ENCODE measurements at places on chromosomes 6 and 20.

- no peak for DNase-seq
Observed at GRCh38 chr6:6682225-6682624, 93.7 kb downstream of the LY86 start.

DNA sequence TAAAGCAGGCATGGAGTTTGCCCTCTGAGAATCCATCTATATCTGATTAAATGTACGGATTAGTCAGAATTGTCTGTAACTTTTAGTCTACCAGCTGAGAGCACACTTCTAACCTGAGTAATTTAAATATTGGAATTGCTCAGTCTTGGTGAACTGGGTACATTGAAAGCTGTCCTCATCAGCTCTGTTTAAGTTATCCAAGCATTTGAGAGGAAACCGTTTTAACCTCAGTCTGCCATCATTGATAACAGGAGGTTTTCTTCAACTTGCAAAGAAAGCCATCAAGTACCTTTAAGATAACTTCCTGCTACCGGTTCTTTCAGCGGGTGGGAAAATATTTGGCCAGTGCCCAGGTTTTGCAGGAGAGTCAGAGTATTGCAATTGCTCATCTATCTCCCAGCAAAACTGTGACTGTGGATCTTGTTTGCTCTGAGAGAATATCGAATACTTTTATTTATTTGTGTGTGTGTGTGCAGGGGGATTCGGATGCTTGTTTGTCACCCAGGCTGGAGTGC lies 31.1 kb upstream of the F13A1 start:
- DNase-seq = no peak

GRCh38 chr6:87029711-87030314 lies 65.1 kb downstream of the CGA start:
- no peak for DNase-seq

GRCh38 chr6:131917318-131917717 lies 33.9 kb downstream of the CCN2 start:
- DNase-seq = no peak

DNA sequence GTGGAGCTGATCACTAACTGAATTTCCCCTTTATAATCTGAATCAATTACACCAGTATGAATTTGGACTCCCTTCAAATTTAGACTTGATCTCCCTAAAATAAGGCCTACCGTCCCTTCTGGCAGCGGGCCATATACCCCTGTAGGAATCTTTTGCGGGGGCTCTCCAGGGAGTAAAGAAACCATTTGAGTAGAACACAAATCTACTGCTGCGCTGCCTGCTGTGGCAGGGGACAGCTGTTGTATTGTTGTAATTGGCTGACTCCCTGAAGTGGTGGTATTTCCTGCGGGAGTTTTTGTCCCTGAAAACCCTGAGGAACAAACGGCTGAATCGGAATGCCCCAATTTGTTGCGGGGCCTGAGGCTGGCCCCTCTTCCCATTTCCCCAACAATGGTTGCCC lies 16.0 kb upstream of the PTCRA start:
- DNase-seq = no peak

DNA sequence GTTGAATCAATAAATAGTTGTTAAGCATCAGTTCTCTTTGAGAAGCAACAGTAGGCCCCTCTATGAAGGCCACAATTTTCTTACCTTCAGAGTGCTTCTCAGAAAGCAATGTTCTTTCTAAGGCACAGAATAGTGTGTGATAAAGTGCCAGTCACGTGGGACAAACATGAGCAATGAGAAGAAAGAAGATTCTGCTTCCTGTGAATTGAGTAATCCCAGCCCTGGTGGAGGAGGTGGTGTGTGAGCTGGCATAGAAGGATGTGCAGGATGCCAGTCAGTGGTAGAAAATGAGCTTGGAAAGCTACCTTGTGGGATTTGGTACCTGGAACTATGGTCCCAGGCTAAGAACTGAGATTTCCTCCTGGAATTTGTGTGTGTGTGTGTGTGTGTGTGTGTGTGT lies 21.7 kb downstream of the KIZ start:
- DNase-seq = no peak

DNA sequence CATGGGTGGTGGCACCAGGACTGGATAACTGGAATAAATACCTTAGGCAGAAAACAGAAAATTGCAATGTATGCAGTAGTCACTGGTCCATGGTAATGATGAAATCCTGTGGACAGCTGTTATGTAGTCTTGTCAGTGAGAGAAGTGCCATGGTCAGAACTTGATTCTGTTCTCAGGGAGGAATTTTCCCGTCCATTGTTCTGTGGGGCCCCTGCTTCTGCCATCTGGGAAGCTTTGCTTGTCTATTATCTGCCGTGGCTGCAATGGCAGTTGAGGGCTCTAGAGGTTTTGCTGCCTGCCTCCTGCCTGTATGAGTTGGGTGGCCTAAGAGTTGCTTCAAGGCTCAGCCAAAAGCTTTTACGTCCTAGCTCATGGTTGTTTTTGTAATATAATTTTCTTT lies 126.8 kb upstream of the SLC35B3 start:
- no peak for DNase-seq

- no peak for DNase-seq
Observed at GRCh38 chr6:169780571-169781091, 29.2 kb downstream of the ERMARD start.

- no peak for DNase-seq
Observed at GRCh38 chr20:23048283-23049200, 930 bp downstream of the THBD start.

GRCh38 chr20:25310268-25310920 lies 62.5 kb downstream of the PYGB start:
- DNase-seq = no peak

DNA sequence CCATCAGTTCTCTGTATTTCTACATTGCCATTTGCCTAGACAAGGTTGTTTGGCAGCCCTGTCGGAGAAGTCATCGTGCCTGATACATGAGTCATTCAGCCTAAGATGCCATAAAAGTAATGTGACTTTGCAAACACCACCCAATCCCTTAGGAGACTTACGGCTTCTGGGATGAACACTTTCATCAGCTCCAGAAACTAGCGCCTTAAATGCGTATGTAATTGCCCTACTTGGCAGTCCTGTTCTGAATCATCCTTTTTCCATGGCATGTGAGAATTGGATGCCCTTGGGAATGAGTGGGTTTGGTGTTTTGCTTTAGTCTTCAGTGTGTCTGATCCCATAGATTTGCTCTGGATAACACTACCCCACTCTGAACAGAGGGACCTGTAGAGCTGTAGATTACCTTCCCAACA lies 158.5 kb downstream of the SASH1 start:
- no peak for DNase-seq

DNA sequence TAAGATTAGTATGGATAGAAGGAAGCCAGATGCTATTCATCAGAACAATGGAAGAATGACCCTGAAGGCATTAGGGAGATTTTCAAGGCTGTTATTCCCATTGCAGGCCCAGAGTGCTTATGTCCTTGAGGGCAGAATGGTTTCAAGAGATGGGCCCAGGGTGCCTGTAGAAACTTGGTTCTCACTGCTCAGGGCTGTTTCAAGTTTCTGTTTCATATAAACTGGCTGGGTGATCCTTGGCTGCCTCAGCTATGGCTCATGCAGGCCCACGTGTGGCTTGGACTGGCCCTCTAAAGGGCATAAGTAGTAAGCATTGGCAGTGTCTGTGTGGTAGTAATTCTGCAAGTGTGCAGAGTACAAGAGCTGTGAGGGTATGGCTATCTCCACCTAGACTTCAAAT lies 540.9 kb upstream of the MAN1A1 start:
- no peak for DNase-seq

- DNase-seq = no peak
Observed at GRCh38 chr6:169420912-169421543, 167.4 kb upstream of the THBS2 start.

DNA sequence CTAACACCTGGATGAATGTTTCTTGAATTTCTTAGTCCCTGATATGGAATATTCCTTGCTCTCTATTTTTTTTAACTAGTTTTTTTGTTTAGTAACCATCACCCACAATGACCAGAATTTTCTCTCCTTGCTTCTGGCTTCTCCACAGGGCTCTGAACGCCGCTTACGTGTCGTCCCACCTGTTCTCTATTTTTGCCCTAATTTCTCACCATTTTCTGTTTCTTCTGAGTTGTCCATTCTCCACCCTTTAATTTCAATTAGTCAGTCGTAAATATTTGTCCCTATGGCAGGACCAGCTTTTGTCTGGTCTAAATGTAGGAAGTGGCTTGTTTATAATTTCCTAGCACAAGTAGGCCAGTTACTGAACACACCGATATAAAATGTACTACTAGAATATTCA lies 52.3 kb downstream of the PLCB4 start:
- no peak for DNase-seq

- DNase-seq = no peak
Observed at GRCh38 chr20:20224806-20225205, 143.1 kb upstream of the INSM1 start.

DNA sequence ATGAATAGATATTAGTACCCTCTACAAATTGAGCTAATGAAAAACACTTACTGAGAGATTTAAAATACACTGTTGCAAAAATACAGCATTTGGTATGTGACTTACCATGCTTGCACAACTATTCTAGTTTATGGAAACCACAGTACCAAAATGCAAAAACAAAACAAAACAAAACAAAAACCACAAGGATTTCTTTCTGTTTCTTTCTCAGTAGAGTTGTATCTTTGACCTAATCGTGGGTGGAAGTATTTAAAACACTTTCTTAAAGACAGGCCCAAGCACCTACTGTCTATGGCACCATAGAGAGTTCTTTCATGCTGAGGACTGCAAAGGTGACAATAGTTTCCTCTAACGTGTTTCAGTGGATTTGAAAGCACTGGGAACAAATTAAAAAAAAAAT lies 95.3 kb upstream of the C6orf118 start:
- DNase-seq = no peak

- no peak for DNase-seq
Observed at GRCh38 chr20:1440024-1440423, 26.6 kb downstream of the NSFL1C start.

DNA sequence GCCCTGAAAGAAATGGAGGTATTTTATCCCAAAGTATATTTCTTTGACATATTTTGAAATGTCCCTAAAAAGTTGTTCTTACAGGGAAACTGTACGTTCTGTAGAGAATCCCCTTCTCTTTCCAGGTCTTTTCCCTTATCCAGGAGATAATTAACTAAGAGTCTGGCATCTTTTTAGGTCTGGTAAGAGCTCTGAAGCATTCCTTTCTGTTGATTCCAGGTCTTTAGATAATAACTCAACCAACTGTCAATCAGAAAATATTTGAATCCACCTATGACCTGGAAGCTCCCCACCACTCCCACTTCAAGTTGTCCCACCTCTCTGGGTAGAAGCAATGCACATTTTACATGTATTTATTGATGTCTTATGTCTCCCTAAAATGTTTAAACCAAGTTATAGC lies 26.0 kb upstream of the CENPW start:
- no peak for DNase-seq

- no peak for DNase-seq
Observed at GRCh38 chr6:4924661-4925271, 79.1 kb downstream of the RPP40 start.

- DNase-seq = no peak
Observed at GRCh38 chr20:34771680-34772081, 53.8 kb downstream of the NCOA6 start.

GRCh38 chr20:47274401-47275108 lies 81.9 kb downstream of the ZMYND8 start:
- no peak for DNase-seq

- no peak for DNase-seq
Observed at GRCh38 chr6:166351715-166352285, 9.5 kb upstream of the SFT2D1 start.

GRCh38 chr6:101779051-101779844 lies 385.7 kb downstream of the GRIK2 start:
- no peak for DNase-seq

- DNase-seq = no peak
Observed at GRCh38 chr6:145814035-145814500, 527 bp downstream of the FBXO30 start.

DNA sequence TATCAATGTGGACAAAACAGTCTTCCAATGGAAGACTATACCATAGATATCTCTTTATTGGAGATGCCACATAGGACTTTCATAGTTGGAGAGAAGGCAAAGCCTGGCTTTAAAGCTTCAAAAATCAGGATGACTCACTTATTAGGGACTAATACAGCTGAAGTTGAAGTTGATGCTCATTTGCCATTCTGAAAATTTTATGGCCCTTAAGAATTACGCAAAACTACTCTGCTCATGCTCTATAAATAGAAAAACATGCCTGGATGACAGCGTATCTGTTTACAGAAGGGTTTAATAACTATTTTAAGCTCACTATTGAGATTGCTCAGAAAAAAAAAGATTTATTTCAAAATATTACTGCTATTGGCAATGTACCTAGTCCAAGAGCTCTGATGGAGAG lies 155.5 kb upstream of the DST start:
- DNase-seq = no peak

DNA sequence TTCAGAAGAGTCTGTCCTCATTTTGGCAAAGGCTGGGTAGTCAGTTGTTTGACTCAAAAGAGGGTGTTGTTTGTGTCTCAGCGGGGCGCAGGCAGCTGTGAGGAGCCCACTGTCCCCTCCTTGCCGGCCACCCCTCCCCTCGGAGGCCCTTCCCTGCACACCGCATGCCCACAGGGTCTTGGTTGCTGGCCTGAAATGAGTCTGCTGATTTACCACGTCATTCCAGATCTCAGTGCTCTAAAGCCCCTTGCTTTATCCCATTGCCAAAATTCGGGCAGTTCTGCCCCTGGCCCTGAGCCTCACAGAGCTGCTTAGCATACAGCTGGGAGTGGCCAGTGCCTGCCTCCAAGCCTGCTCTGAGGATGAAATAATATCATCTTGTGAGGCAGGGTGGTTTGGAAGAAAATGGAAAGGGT lies 220.7 kb downstream of the UST start:
- no peak for DNase-seq

DNA sequence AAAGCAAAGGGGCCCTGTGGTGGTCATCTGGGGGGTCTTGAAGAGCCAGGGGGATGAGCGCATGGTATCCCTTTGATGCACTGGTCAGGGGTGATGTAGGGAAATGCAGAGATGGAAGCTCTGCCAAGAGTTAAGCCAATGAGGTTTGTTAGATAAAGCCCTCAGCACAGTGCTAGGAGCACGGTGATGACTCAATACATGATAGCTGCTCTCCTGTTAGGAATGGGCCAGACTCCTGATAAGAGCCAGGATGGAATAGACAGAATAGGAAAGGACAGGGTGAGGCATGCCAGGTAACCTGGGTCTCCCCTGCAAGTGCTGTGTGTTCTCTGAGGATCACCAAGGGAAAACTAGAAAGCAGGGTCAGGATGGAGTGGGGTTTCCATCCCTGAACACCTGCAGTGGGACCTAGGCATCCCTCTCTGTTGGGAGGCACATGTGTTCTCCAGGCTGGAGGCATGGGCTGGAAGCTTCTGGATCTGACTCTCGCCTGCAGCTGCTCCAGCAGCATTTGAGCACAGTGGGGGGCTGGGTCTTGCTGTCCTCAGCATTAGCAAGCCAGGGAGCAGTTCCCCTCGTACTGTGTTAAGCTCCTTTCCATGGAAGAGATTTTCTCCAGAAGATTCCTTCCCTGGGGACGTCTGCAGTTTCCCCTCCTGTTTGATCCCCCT lies 71.8 kb upstream of the TIAM2 start:
- no peak for DNase-seq

Measured in stimulated activated CD8-positive, alpha-beta memory T cell treated with anti-CD3 and anti-CD28 coated beads, Interleukin-15, amount 100 ng/mL, for 24 hours (primary cell).